ENCODE measurements at places on chromosomes 7 and 10.

DNA sequence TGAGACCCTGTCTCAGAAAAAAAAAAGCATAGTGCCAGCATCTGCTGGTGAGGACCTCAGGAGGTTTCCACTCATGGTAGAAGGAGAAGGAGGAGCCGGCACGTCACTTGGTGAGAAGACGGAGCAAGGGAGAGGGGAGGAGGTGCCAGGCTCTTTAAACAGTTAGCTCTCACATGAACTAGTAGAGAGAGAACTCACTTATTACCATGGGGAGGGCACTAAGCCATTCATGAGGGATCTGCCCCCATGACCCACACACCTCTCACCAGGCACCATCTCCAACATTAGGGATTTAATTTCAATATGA, 62.9 kb upstream of the VKORC1L1 start:
- DNase-seq, result no peak

GRCh38 chr10:12707461-12708185, 293.9 kb downstream of the CCDC3 start:
- no peak for DNase-seq

DNA sequence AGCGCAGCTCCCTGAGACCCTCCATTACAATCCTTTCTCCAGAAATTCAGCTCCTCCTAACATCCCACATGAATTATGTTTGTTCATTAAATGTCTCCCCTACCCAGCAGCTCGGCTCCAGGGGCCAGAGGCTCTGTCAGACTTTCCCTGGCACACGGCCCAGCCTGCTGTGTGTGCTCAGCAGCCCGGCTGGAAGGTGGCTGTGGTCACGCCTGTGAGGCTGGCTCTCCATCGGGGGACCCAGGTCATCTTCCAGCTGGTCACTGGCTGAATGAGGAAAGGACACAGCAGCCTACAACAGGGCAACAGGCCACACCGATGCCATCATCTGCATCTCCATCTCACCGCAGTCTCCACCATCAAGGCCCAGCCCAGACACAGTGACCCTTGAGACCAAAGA, 219.8 kb downstream of the MAD1L1 start:
- peak; percentile 75 for DNase-seq

DNA sequence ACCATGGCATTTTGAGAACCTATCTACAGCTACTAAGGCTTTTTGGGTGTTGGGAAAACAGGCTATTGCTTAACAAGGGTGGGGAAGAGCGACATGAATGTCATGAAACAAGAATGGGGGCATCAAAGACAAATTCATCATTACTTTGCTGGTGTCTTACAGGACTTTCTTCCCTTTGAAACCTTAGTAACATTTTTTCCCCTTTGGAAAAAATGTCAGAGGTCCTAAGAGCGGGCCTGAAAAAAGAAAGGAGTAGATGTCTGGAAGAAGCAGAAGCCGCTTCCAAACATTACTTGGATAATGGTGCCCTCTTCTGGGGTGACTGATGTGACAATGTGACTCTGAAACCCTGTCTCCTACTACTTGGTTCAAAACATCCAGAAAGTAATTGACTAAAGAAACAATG, 3.8 kb upstream of the DDX50 start:
- DNase-seq, result peak; percentile 33

DNA sequence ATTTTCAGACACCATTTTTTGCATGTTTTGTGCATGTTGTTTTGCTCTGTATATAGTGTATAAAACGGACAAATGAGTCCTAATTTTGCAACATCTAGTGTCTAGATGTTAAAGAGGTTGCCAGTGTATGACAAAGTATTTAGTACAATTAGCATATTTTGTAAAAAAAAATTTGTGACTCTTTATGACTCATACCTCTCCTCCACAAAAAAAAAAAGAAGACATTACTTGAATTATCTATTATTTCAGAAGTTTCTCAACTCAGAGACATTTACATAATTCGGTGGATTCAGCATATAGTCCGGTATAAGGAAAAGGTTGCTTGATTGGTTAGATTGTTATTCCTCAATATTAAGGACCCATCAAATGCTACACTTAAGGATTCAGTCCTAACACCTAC, 26.0 kb downstream of the NUP42 start:
- DNase-seq, result no peak

GRCh38 chr10:72308320-72308987, 34.7 kb downstream of the DDIT4 start:
- DNase-seq, result no peak

DNA sequence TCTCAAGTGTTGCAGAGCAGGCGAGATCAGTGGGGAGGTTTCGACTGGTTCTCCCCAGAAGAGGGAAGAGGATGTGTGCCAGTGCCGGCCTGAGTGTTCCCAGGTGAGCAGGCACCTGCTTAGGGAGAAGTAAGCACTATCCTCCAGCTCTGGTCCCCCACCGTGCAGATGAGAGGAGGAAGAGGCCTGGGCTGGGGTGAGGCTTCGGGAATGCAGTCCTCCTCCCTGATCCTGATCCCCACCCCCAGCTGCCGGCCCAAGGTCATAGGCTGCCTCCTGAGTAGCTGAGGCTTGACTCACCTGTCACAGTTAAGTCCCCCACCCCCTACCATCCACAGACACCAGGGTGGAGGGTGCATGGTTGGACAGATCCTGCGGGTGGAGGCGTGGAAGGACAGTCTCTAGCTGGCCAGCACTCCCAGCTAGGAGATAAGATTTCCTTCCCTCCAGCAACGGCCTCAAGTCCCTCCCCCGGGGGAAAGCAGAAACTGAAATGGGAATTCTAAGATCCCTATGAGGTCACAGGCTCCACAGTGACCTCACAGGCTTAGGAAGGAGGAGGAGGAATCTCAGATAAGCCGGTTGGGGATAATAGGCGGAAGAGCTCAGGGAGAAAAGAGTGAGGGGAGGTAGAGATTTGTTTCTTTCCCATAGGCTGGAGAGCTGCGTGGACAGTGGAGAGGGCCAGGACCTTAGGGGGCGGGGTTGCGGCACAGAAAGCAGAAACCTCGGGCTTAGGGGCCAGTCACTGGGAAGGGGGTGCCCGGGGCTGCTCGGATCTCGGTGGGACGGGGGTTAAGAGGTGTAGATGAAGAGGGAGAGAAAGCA, 1.0 kb downstream of the LRCH4 start:
- DNase-seq, result peak; percentile 20

- DNase-seq, result no peak
Measured at GRCh38 chr7:157462419-157462771, 125.6 kb downstream of the DNAJB6 start.

- no peak for DNase-seq
Measured at GRCh38 chr7:51352174-51353100, 35.8 kb upstream of the COBL start.

DNA sequence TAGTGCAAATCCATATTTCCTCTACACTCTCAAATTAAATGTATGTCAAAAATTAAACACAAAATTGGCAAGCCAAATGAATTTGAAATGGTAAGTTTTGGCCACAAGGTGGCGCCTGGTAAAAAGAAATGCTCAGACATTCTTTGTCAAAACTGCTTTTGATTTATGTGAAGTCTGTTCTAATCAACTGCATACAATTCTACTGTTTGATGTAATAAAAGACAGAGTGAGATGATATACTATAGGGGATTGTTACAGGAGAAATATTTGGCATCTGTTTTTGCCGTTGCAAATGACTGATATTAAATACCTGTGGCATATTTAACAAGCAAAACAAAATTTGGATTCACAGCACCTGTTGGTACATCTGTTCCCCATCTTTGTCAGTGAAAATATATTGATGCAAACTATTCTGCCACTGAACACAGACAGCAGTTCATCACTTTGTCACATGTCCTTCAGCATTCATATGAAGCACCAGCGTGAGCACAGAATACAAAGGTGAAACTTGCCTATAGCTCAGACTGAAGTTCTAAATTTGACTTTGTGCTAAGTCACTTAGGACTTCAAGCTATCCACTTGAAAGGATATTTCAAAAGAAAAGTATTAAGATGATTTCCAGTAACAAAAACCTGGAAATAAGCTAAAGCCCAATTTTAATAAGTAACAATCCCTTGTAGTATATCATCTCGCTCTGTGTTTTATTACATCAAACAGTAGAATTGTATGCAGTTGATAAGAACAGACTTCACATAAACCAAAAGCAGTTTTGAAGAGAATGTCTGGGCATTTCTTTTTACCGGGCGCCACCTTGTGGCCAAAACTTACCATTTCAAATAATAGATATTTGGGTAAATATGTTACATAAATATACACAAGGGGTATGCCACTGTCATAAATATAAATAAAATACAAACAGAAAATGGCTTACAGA, 10.2 kb upstream of the CH25H start:
- peak; percentile 48 for DNase-seq

DNA sequence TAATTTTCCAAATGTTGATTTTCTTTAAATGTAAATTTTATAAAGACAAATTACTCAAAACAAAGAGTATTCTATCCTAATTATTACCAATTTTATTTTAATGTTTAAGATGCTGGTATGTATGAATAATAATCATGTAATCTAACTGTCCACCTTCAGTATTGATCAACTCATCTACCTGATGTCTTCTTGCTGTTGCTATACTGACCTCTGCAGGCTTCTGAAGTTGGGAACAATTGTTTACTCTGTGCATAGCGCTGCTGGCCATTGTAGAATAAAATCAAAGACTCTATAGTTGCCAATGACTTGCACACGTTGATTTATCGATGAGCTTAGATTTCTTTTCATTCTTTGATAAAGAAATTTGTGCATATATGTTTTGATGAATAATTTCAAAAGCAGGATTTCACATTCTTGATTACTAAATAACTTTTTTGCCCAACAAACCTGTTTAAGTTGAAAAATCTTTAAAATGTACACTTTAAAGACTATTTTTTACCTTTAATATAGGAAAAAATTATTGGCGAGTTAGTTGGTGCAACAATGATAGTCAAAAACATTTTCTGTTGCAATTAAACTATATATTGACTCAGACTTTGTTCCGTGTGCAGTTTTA, 282.3 kb downstream of the TFEC start:
- peak; percentile 21 for DNase-seq

- no peak for DNase-seq
Measured at GRCh38 chr10:8325024-8325980, 270.8 kb downstream of the GATA3 start.

DNA sequence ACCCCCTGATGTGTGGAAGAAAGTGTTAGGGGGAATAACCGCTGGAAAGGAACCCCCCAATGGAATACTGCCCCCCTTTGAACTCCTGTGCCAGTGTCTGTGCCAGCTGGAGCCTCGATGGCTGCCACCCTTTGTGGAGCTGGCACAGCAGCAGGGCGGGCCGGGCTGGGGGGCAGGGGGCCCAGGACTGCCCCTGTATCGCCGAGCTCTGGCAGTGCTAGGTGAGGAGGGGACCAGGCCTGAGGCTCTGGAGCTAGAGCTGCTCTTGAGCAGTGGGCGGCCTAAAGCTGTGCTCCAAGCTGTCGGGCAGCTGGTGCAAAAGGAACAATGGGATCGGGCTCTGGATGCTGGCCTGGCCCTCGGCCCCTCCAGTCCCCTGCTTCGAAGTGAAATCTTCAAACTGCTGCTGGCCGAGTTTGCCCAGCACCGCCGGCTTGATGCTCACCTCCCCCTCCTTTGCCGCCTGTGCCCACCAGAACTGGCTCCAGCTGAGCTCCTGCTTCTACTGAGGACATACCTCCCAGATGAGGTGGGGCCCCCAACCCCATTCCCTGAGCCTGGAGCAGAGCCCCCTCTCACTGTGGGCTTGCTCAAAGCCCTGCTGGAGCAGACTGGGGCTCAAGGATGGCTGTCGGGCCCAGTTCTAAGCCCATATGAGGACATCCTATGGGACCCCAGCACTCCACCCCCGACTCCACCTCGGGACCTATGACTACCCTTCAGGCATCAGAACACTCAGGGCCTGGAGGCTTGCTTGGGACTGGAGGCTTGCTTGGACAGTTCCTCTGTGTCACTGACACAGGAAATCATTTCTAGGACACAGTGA, 2.2 kb downstream of the HPS6 start:
- no peak for DNase-seq

GRCh38 chr7:5773661-5774086, 7.8 kb downstream of the RNF216 start:
- no peak for DNase-seq

- DNase-seq, result no peak
Measured at GRCh38 chr10:69960988-69961880, 91.4 kb upstream of the MACROH2A2 start.

GRCh38 chr7:77565917-77566316, 28.8 kb downstream of the PTPN12 start:
- DNase-seq, result no peak

- no peak for DNase-seq
Measured at GRCh38 chr10:29486433-29486832, 148.3 kb downstream of the SVIL start.

- peak; percentile 86 for DNase-seq
Measured at GRCh38 chr7:68224041-68224741, 1227.6 kb downstream of the TYW1 start.

DNA sequence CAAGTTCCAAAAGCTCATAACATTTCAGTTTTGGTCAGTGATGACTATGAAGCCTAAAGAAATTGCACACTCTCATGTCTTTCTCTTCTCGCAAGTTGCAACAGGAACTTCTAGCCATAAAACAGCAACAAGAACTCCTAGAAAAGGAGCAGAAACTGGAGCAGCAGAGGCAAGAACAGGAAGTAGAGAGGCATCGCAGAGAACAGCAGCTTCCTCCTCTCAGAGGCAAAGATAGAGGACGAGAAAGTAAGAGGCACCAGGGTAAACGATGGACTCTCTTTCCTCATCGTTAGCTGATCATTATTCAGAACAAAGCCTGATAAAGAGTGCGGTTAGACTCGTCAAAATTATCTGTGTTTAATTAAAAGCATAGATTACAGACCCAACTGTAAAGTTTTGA, 94.7 kb downstream of the HDAC9 start:
- no peak for DNase-seq

DNA sequence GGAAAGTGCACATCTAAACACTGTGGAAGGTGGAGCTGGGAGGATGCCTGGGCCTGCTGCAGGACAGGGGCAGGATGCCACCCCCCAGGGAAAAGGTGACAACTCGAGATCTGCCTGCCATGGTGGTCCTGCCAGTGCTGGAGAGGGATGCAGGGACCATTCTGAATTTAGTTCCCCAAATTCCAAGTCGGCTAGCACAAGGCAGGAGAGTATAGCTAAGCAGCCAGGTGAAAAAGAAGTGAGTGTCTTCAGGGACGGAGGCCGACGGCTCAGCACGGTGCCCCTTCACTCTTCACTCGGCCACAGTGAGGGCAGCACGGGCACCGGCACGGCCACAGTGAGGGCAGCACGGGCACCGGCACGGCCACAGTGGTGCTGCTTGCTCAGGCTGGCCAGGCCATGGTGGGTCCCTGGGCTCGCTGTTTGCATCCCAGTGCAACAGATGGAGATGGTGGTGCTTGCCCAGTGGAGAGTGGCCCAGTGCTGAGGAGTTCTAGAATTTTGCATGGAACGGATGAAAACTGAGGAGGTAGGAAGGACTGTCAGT, 161.3 kb upstream of the SHH start:
- no peak for DNase-seq

- no peak for DNase-seq
Measured at GRCh38 chr10:7483848-7484247, 73.0 kb upstream of the SFMBT2 start.

- peak; percentile 79 for DNase-seq
Measured at GRCh38 chr7:128209229-128210035, 31.6 kb upstream of the LEP start.

- no peak for DNase-seq
Measured at GRCh38 chr10:97567891-97568290, 4.7 kb upstream of the ANKRD2 start.
